ENCODE measurements at places on chromosomes 3 and 15.

DNA sequence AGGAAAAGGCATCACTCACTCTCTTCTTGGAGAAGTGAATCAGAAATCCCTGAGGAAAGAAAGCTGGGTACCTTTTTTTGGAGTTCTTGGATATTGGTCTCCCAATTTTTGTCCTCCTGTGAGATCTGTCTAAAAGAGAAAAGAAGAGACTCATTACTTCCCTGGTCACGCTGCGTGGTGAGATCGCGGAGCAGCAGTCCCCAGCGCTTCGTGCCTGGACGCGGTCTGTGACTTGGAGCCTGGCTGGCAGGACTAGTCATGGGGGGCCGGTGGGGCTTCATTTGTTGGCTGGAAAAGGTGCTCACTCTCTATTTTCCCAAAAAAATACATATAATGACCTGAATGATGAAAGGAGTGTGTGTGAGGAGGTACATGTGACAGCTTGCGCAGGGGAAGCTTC, 144.0 kb downstream of the OCA2 start:
- no peak for DNase-seq

- no peak for DNase-seq
Observed at GRCh38 chr3:135166266-135166825, 371.3 kb downstream of the EPHB1 start.

- DNase-seq: no peak
Observed at GRCh38 chr15:31412824-31413223, 86.2 kb downstream of the KLF13 start.

DNA sequence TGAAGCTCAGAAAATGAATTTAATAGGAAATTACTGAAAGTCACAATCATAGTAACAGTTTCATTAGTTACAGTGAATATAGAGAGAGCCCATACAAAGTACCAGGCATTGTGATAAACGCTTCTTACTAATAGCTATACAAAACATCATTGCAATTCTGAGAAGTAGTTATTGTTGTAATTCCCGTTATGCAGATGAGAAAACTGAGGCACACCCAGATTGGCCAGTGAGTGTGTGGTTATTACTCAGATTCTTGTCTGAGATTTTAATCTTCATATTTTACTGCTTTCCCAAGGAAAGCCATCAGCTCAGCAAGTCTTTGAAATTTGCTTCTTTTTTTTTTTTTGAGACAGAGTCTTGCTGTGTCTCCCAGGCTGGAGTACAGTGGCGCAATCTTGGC, 14.3 kb downstream of the FLNB start:
- DNase-seq: no peak

- DNase-seq: no peak
Observed at GRCh38 chr3:113153499-113154107, 57.8 kb upstream of the BOC start.

- no peak for DNase-seq
Observed at GRCh38 chr3:177890359-177890683, 645.9 kb upstream of the KCNMB2 start.

DNA sequence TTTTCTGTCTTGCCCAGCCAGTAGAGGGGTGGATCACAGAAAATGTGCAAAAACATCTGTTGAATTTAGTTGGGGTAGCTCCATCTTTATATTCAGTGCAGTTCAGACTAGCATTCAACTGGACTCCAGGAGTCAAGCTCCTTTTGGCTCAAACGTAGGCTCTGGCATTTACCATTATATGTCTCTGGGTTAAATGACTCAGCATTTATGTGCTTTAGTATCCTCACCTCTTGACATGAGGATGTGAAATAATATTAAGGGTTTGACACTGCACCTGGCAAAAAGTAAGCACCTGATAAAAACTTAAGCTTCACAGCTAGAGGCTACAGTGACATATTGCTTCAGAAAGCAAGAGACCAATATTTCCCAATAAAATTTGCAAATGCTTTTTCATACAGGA, 14.8 kb downstream of the PRC1 start:
- no peak for DNase-seq

- peak; percentile 46 for DNase-seq
Observed at GRCh38 chr15:65132878-65133547, 595 bp downstream of the PDCD7 start.

DNA sequence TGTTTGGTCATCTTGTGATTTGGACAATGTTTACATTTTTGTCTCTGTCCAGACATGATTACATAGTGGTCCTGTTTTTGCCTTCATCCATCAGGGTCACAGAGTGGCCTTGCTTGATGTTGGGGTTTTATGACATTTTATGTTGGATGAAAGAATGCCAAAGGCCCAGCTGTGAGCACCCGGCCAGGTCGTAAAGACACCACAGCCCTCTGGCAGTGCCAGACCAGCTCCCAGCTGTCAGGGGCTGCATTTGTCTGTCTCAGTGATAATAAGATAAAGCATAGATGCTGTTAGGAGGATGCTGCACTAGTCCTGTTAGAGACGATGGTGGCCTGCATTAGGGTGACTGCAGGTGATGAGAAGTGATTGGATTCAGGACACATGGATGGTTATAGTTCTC, 117.5 kb downstream of the FAM174B start:
- no peak for DNase-seq

- DNase-seq: peak; percentile 13
Observed at GRCh38 chr3:44654039-44654438, 5.5 kb downstream of the ZNF35 start.

GRCh38 chr15:62742409-62743171, 300.0 kb upstream of the TPM1 start:
- DNase-seq: peak; percentile 90

GRCh38 chr3:57856675-57857074, 100.6 kb downstream of the SLMAP start:
- DNase-seq: peak; percentile 8

All from M059J (cell line).